Activated naive CD8-positive, alpha-beta T cell treated with anti-CD3 and anti-CD28 coated beads for 36 hours (primary cell): ENCODE measurements at places on chromosomes 13 and 19.

DNA sequence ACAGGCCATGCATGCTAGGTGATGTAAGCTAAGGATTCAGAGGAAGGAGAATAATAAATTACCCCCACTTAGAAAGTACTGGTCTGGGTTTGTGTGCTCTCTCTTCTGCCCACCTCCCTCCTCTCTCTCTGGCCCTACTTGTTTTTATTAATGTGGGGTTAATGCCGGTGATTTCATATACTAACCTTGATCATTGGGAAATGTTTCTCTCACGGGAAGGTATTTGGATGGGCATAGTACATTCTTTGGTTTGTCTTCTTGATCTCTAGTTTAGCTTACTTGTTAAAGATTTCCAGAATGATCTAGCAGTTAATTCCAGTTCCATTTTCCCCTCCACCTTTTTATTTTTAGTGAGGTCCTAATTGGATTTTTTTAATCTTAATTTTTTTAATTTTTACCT is 24.6 kb downstream of the ARHGAP35 start:
- no peak for DNase-seq

- no peak for DNase-seq
These were observed 1550.9 kb downstream of the PCDH9 start for GRCh38 chr13:65679240-65679639.

GRCh38 chr19:7665076-7665475 is 3.8 kb upstream of the RETN start:
- DNase-seq = no peak

DNA sequence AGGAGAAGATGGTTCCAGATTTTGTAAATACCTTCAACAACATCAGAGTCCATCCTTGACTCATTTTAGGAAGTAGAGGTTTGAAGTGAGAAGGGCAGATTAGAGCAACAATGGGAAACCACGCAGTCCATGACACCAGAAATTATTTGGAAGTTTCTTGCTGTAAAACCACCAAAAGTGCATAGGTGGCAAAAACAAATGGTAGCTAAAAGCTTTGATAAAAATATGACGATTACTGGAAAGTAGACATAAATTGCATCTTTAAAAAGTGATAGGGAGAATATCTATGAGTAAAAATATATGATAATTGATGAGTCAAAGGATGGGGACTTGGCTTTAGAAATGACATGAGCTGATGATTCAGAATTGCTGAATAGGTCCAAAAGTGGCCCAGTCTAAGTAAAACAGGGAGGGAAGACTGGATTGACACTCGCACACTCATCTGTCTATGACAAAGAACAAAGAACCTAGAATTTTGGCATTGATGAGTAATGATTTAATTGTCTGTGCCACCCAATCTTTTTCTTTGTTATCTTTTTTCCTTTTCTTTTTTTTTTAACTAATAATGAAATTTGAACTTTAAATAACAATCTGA is 472.2 kb downstream of the MYO16 start:
- DNase-seq = no peak

- DNase-seq = no peak
These were observed 62.0 kb upstream of the C13orf46 start for GRCh38 chr13:114035583-114036531.

- DNase-seq = no peak
These were observed 15.1 kb downstream of the TM9SF2 start for GRCh38 chr13:99516153-99516929.

DNA sequence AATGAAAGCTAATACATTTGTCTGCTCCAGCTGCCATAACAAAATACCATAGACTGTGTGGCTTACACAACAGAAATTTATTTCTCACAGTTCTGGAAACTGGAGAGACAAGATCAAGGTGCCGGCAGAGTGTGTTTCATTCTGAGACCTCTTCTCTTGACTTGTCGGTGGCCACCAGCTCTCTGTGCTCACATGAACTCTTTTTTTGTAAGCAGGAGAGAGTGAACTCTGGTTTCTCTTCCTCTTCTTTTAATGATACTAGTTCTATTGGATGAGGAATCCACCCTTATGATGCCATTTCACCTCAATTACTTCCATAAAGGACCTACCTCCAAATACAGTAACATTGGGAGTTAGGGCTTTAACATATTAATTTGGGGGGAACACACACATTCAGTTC is 11.7 kb downstream of the KCTD12 start:
- DNase-seq = no peak

- no peak for DNase-seq
These were observed 158.1 kb upstream of the TSC22D1 start for GRCh38 chr13:44734201-44734707.

GRCh38 chr19:1000591-1001537 is 645 bp downstream of the GRIN3B start:
- no peak for DNase-seq
